ENCODE measurements at places on chromosomes 6 and 20. TPM values are rescaled to one million over a fixed set of nuclear protein-coding genes. Genes with fewer than 3 reads are reported as not detected.

DNA sequence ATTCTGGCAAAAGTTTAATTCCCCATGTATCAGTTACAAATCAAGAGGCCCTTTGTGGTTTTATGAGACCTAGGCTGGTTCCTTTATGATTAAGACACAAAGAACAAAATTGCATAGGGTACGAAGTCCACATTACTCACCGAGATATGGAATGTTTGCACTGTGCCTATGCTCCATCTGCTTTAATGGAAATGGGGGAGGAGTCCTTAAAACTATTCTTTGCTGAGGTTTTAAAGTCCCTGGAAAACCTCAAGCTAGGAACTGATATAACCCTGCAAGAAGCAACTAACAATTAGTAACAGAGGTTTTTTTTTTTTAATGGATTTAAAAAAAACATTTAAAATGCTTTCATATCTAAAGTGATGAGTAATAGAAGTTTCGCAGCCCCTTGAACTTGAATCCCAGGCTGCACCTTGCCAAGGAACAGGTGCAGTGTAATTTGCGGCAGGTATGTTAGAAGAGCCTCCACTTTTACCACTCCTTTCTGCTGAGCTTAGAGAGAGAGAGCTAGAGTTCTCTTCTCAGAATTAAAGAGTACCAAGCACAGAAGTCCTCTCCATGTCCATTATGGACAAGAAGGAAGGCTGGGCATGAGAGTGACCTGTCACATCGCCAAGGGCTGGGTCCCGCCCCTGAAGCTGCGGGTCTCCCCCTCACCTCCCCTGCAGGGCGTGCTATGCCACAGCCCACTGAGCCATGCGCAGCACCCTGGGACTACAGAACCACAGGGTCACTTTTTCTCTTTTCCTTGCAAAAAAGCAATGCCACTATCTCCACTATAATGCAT lies 2.3 kb downstream of the SERPINB1 start:
- no peak for DNase-seq

TCF15 gene
- total RNA-seq = 0.37 TPM

DNA sequence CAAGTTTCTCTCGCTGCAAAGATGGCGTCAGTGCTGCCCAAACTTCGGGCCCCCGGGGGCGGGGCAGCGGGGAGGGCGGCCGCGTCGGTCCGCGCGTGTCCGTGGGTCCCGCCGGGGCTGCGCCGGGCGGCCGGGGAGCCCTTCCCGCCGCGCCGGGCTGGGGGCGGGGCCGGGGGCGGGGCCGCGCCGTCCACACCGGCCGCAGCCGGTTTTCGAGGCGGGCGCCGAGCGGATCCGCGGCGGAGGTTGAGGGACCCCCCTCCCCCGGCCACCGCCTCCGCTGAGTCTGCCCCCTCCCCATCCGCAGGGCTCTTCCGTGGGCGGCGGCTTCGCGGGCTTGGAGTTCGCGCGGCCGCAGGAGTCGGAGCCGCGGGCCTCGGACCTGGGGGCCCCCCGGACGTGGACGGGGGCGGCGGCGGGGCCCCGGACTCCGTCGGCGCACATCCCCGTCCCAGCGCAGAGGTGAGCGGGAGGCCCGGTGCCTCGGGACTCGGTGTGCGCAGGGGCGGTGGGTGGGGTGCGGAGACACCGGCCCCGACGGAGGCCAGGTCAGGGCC lies 572 bp downstream of the SLC2A4RG start:
- DNase-seq = no peak

C2 gene
- 107 TPM for total RNA-seq

- DNase-seq = no peak
These were observed 58.0 kb downstream of the DOP1A start for GRCh38 chr6:83125425-83125824.

METTL24 gene
- 1.7 TPM for total RNA-seq

- no peak for DNase-seq
These were observed 171.4 kb upstream of the AFDN start for GRCh38 chr6:167655174-167655821.

- DNase-seq = no peak
These were observed 3.0 kb upstream of the CCR6 start for GRCh38 chr6:167119670-167120582.

GRCh38 chr20:53828682-53829254 lies 235.1 kb upstream of the ZNF217 start:
- no peak for DNase-seq

GRCh38 chr6:317448-318144 lies 25.3 kb downstream of the DUSP22 start:
- DNase-seq = no peak

FOXQ1 gene
- not detected for total RNA-seq

PHACTR1 gene
- total RNA-seq = 3.6 TPM

DNA sequence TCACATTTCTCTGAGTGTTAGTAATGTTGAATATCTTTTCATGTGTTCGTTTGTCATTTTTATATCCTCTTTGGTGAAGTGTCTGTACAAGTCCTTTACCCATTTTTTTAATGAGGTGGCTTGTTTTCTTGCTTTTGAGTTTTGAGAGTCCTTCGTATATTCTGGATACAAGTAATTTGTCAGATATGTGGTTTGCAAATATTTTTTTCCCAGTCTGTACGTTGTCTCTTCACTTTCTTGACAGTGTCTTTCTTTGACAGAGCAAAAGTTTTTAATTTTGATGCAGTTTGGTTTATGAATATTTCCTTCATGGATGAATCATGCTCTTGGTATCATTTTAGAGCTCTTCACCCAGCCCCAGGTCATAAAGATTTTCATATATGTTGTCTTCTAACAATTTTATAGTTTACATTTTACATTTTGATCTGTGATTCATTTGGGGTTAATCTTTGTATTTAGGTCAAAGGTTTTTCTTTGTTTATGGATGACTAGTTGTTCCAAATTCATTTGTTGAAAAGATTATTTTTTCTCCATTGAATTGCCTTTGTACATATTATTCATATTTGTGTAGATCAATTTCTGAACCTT lies 152.5 kb downstream of the MRPL14 start:
- no peak for DNase-seq

ARFGEF2 gene
- 65.7 TPM for total RNA-seq

GRCh38 chr6:37514837-37515236 lies 15.1 kb upstream of the CCDC167 start:
- no peak for DNase-seq

DNA sequence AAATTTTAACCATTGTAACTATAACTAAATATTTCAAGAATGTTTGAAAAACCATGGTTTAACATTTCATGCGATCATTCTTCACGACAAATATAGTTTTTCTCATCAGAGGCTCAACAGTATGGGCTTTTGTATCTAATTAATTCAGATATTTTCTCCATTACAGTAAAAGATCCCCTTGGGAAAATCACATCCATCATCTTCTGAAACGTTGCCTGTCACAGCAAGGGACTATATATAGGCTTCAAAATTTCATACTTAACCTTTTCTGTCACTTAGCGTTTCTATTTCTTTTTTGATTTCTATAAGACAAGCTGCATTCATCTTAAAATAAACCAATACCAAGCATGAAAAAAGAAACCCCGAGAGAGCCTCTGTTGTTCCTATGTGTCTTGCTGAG lies 710.0 kb downstream of the PRKN start:
- no peak for DNase-seq

KCNK15 gene
- 1.9 TPM for total RNA-seq

NCOA7 gene
- 137 TPM for total RNA-seq

DNA sequence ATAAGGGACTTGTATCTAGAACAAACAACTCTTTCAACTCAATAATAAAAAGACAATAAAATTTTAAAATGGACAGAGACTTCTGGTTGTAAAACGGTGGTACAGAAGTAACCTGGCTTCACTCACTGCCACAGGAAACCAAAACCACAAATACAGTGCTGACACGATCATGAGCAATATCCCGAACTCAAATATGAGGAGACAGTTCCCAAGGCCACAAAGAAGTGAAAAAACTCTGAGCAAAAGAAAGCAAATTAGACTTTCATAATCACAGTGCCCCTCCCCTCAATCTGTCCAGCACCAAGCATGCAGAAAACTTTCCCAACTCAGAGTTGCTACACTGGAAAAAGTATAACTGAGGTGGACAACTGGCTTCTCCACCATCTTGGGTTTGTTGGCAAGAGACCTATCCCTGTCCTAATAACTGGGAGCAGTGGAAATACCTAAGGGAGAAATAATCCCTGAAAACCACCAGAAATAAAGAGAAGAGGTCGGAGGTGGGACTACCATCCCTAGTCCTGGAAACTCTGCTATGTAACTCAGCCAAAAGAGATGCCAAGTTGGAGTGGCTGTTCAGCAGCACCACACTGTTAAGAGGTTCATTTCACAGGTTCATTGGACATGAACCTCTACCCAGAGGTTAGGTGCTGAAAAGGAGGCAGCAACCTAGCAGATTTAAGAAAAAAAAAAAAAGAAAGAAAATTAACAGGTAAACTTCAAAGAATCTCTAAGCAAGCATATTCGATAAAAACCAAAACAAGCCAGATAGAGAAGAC lies 55.5 kb downstream of the REV3L start:
- DNase-seq = no peak

DNA sequence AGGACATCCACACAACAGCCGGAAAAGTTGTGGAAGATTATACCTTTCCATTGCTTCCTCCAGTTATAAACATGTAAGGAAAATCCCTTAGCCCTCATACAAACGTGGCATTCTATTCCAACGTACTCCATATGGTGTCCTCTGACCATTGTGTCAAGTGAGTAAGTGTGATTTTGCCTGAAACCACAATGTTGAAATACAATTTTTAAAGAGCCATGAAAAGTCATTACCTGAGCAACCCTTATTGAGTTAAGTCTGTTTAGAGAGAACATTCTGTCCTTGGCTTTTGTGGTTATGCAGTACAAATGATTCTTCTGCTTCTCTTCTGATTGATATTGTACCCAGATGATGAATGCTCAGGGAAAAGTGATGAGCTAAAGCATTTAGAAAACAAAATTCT lies 530.1 kb downstream of the HAO1 start:
- DNase-seq = no peak
